Right renal pelvis (tissue), 4 donors: ENCODE measurements at places on chromosomes 11 and 22. TPM values are rescaled to one million over a fixed set of nuclear protein-coding genes. Genes with fewer than 3 reads are reported as not detected.

DNA sequence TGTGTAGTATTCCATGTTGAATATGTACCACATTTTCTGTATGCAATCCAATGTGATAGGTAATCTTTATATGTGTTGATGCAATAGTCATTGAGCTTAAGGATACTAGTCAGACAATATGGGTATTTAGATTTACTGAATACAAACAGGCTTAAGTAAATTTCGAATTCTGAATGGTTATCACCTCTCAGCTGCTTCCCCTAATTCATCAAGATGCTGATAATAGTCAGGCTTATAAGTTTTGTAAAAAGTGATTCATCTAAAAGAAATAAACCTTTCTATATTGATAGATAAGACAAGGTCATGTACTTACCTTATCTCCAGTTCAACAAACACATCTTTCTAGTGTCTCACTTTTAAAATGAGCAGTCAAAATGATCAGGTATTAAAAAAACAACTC, 205.5 kb downstream of the CASP12 start:
- DNase-seq, result no peak

- no peak for DNase-seq
These were observed 361.3 kb downstream of the GRM5 start for GRCh38 chr11:88704485-88704884.

- DNase-seq, result no peak
These were observed 16.4 kb upstream of the CACNA1I start for GRCh38 chr22:39554151-39554550.

- no peak for DNase-seq
These were observed 11.3 kb downstream of the MAML2 start for GRCh38 chr11:96331699-96332116.

- no peak for DNase-seq
These were observed 62.7 kb downstream of the PAK1 start for GRCh38 chr11:77411137-77411707.

Gene SLC5A1
- polyA plus RNA-seq, result 0.34 TPM

- no peak for DNase-seq
These were observed 1.2 kb downstream of the USP2 start for GRCh38 chr11:119380160-119380826.

Gene BTBD18
- 0.14 TPM for polyA plus RNA-seq

GRCh38 chr11:106495046-106495445, 417.6 kb downstream of the AASDHPPT start:
- no peak for DNase-seq

Gene TMA7B
- polyA plus RNA-seq, result 0.23 TPM

Gene SIK3
- polyA plus RNA-seq, result 33.3 TPM

- DNase-seq, result no peak
These were observed 726 bp downstream of the ST3GAL4 start for GRCh38 chr11:126355926-126356897.

DNA sequence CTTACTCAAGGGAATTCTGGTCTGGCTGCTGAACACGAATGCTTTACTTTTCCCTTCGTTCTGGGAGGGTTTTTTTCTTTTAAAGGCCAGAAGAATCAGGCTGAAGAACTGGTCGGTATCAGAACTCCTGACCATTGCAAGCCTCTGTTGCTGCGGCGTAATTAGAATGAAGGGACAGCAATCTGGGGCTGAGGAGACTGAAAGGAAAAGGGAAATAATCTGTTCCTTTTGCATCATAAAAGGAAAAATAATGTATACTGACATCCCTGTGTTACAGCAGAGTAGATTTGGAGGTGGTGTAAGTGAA, 670 bp downstream of the SC5D start:
- no peak for DNase-seq
